ENCODE measurements at places on chromosomes 6 and 20. TPM values are rescaled to one million over a fixed set of nuclear protein-coding genes. Genes with fewer than 3 reads are reported as not detected.

MAVS gene
- 17.2 TPM for polyA plus RNA-seq

DNA sequence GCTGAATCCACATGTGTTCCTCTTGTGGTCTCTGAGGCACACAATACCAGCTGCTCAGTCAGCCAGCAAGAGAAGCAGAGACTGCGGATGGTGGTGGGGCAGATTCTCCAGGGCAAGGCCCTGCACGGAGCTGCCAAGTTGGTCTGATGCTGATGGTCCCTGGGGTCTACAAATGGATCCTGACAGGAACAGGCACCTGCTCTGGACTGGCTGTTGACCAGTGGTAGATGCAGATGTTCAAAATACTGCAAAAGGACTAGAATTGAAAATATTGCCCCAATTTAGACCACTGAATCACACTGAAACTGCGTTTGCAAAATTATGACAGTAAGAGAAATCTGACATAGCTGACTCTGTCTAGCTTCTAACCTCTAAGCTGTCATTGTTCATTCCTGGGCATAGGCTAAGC lies 29.6 kb upstream of the TUBB2A start:
- DNase-seq = no peak

GRCh38 chr20:53898556-53898931 lies 171.8 kb downstream of the BCAS1 start:
- DNase-seq = no peak

- DNase-seq = no peak
Measured at GRCh38 chr6:132651062-132651461, 7.9 kb downstream of the TAAR1 start.

DNA sequence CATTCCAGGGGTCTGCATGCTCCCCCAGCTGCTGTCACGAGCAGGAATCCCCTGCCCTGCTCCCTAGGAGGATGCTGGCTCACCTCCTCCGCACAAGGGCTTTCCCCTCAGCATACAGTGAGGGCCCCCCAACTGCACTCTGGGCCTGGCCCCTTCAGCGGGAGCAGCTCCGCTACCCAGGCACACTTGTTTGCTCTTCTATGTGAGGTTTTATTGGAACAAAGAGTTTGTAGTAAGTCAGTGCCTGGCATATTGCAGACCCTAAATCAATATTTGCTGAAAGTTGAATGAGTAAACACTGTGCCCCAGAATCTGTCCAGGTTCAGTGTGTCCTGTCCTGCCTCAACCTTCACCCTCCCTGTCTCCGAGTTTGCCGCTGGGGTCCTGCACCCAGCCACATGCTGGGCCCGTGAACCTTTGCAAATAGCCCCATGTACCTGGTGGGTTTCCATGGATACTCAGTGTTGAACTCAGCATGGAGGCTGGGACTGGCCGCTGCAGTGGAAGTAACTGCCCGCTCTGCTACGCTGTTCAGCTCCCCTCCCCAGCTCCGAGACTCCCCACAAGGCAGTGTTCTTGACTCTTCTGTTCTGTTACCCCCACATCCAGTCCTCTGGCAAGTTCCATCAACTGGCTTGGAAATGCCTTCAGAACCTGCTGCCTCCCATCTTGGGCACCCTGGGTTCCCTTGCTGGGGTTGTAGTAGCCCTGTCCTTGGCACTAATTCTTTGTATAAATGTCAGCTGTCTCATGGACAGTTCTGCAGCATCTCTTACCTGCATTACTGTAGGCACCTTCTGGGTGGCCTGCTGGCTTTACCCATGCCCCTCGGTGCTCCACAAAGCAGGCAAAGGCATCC lies 15.7 kb downstream of the SLC22A1 start:
- no peak for DNase-seq

DNA sequence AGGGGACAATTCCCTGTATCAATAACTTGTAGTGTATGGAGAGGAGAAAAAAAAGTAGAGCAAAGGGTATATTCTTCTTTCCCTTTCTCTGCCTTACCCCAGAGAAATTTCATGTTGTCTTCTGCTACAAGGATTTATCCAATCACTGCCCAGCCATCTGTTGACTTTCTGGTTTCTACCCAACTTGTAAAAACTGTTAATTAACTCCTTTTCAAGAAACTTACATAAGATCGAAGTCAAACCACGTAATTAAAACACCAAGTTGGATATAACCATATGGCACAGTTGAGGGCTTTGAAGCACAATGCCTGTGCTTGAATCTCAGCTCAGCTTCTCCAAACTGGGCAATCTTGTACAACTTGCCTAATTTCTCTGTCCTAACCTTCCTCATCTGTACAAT lies 99.5 kb downstream of the MAN1A1 start:
- DNase-seq = no peak

EPB41L2 gene
- 22.0 TPM for polyA plus RNA-seq

GRCh38 chr6:106490974-106491373 lies 130.5 kb downstream of the CRYBG1 start:
- DNase-seq = no peak

ZKSCAN3 gene
- 2.9 TPM for polyA plus RNA-seq

CYP24A1 gene
- polyA plus RNA-seq = 7.3 TPM

DNA sequence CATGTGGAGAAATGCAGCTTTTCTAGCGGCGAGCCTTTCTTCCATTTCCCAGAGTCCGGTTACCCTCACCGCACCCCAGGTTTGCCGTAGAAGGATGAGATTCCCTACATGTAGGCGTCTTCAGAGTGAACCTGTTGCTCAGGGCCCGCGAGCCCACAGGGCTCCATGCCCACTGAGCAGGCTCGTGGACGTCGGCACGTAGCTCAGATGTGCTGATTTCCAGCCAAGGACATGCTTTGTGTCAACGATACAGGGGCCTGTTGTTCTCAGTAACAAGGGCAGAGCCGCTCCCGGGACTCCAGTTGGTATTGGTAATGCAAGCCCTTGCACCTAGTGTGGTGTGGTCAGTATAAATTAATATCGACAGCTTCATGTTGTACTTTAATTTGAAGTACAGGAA lies 159.6 kb downstream of the MTHFD1L start:
- no peak for DNase-seq

PNLDC1 gene
- polyA plus RNA-seq = 0.14 TPM

DNA sequence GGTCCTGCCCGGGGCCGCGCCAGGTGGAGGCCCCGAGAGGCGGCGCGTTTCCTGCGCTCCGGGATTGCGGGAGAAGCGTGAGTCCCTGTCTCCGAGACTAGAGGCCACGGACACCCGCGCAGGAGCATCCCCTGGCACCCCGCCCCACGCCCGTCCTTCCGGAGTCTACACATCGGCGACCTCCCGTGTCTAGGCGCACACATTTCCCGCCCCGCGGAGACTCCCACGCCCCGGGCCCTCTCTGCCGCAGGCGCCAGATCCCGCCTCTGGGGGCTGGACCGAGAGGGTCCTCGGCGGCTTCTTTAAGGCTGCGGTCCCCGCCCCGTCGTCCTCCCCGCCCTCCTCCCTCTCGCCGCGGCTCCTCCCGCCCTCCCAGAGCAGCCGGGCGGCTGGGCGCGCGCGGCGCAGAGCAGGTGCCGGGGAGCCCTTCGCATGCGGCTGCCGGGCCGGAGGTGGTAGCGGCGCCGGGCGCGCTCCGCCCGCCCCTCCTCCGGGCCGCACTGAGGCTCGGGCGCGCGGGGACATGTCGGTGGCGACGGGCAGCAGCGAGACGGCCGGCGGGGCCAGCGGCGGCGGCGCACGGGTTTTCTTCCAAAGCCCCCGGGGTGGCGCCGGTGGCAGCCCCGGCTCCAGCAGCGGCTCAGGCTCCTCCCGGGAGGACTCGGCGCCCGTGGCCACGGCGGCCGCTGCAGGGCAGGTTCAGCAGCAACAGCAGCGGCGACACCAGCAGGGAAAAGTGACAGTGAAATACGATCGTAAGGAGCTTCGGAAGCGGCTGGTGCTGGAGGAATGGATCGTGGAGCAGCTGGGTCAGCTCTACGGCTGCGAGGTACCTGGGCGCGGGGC lies at the start of gene PPP1R14C:
TSS of gene PPP1R14C (plus strand) at position 375 of the 846 bp plus-strand sequence. CDS start at position 524, 149 bp downstream.
- no peak for DNase-seq

- no peak for DNase-seq
Measured at GRCh38 chr6:74925683-74926082, 280.2 kb downstream of the COL12A1 start.

DNA sequence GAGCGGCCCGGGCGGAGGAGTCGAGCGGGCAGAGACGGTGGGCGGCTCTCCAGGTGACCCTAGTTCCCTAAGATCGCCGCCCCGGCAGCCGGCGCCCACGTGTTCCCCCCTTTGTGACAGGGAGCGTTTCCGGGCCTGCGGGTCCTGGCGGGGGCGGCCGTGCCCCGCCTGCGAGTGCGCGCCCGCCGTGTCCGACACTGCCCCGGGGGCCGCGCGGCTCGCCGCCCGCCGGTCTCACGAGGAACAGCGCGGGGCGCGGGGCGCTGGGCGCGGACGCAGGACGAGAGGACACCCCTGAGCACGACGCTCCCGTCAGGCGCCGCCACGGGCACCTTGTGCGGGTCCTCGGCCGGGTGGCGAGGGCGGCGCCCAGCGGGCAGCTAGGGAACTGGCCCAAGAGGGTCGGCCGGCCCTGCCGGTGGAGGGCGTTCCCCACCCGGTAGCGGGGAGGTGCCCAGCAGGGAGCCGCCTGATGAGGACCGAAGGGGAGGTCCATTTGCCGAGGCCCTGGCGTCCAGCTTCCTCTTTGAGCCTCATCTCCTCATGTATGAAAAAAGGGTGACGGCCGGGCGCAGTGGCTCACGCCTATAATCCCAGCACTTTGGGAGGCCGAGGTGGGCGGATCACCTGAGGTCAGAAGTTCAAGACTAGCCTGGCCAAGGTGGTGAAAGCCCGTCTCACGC lies at the start of gene VARS1:
TSS of gene VARS1 (minus strand) at position 137 of the 683 bp plus-strand sequence. CDS start 535 bp downstream, outside the sequence.
- no peak for DNase-seq

HLA-DQB2 gene
- polyA plus RNA-seq = not detected

GRCh38 chr6:88815491-88815890 lies 147.9 kb downstream of the RNGTT start:
- no peak for DNase-seq

- no peak for DNase-seq
Measured at GRCh38 chr20:63416631-63417030, 55.5 kb upstream of the CHRNA4 start.

SEL1L2 gene
- polyA plus RNA-seq = not detected

GRCh38 chr6:120056085-120056484 lies 706.5 kb upstream of the MAN1A1 start:
- DNase-seq = no peak

DNA sequence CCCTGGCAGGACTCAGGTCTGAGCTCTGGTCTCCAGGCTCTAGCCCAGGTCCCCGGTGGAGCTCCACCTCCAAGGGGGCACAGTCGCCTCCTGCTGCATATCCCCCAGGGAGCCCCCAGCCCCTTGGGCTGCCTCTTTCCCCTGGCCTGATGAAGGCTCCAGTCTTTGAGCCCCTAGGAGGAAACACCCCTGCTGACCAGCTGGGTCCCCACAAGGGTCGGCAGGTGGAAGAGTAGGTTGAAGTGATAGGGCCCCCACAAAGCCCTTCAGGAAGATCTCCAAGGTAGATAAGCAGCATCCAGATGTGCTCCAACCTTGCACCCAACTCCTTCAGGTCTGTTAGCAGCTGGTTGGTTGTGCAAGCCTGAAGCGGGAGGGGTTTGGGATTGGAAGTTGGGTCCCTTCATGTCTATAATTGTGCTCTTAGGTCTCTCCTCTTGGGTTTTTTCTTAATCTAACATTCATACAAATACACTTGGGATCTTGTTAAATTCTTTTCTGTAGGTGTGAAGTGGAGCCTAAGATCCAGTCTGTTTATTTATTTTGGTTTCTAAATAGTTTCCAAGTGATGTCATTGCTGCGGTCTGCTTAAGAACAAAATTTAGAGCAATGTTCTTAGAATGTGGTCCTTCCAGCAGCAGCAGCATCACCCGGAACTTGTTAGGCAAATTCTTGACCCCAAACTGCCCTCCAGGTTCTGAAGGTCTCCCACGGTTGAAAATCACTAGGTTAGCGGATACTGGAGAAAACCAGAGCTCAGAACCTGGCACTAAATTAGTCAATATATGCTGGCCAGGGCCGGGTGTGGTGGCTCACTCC lies 5.1 kb downstream of the UBE2C start:
- no peak for DNase-seq

- DNase-seq = no peak
Measured at GRCh38 chr6:111215131-111215530, 127.8 kb downstream of the SLC16A10 start.

RPS10 gene
- polyA plus RNA-seq = 3,877 TPM

DNA sequence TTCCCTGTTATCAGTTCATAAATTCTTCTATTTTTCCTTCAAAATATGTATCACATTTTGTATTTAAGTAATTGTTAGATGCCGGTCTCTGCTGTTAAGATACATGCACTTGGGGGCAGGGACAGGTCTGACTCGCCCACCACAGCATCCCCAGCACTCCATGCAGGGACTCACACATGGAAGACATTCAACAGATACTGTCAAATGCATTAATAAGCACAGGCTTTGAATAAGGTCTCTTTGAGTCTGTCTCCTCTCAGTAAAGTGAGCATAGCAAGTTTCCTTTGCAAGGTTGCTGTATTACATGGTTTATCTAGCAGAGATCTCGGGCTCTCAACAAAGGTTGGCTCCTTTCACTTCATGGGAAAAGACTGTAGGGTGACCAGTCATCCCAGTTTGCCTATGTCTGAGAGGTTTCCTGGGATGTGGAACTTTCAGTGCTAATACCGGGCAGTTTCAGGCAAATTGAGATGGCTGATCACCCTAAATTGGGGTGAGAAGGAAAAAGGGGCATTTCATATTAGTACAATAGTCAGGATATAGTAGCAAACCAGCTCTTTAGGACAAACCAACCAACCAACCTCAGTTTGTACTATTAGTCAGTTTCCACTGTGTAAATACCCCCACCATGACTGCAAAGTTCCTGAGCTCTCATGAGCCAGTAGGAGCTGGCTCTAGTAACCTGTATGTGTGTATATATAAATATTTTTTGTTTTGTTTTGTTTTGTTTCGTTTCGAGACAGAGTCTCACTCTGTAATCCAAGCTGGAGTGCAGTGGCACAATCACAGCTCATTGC lies 15.0 kb downstream of the JPH2 start:
- DNase-seq = no peak

ELOVL2 gene
- 0.04 TPM for polyA plus RNA-seq

DNA sequence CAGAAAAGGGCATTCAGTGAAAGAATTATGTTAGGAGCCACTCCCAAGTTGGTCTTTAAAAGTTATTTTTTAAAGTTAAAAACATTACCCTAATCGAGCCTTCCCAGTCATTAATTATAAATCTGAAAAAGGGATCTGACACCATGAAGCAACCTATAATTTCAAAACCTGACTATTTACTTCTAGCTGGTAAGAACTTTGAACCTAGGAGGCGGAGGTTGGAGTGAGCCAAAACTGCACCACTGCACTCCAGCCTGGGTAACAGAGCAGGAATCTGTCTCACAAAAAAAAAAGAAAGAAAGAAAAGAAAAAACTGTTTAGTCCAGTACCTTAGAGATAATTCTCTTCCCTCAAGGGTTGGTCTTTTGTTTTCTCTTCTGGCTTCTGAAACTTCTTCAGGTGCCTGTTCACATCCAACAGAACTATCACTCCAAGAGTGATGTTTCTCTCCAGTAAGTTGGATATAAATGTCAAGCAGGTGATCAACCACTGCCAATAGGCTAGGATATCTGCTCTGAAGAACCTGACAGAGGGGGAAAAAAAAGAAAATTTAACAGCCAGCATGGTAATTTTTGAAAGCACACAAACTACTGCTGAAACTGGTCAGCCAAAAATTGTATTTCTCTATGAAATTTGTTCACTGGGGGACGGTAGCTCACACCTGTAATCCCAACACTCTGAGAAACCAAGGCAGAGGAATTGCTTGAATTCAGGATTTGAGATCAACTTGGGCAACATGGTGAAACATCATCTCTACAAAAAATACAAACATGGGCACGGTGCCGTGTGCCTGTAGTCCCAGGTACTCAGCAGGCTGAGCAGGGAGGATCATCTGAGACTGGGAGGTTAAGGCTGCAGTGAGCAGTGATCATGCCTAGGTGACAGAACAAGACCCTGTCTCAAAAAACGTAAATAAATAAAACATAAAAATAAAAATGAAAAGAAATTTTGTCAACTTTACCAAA lies 38.2 kb downstream of the MDN1 start:
- no peak for DNase-seq

GLP1R gene
- not detected for polyA plus RNA-seq

- peak; percentile 9 for DNase-seq
Measured at GRCh38 chr6:2111162-2111677, 134.2 kb downstream of the GMDS start.

Measured in keratinocyte (primary cell).